Natural killer cell (primary cell): ENCODE measurements at places on chromosomes 7 and 10. TPM values are rescaled to one million over a fixed set of nuclear protein-coding genes. Genes with fewer than 3 reads are reported as not detected.

DNA sequence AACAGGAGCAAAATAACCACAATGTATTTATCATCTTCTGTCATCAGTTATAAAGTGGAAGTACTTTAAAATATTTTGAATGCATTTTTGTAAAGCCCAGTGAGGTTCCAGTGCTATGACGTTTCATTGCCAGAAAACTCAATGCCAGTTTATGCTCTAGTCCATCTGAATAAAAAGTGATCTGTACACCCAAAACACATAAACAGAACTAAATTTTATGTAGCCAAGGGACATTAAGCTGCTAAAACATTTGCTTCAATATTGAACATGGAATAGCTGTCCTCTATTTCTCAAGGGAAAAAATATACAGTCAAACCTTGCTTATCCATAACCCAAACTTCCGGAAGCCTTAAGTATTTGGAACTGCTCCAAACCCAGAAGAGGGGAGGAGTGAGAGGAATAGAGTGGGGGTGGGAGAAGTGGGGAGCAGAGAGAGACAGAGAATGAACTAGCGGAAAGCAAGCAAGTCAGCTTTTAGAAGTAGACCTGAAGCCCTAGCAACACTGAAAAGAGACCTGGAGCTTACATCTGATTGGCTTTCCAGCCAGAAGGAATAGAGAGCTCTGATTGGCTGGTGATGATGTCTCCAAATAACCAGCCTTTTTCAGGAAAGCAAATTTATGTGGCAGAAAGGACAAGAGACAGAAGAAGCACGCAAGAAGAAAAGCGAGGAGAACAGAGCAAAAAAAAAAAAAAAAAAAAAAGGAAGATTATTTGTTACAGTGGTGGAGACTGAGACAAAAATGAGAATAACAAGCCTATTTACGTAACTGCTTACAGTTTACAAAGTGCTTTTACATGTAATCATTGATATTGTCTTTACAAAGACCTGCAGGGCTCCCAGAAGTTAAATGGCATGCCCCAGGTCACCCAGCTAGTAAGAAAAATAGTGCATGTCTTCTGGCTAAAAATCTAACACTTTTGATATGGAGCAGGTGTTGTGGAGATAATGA is 196.0 kb downstream of the RNLS start:
- no peak overlapping the region for H3K4me3 ChIP-seq
- H3K27ac ChIP-seq = peak overlapping the region; percentile 90
- H3K27me3 ChIP-seq = no peaks in the 10 kb centered on the region
- DNase-seq = peak; percentile 57
- peaks cover 11% of the 10 kb centered on the region for H3K4me1 ChIP-seq
- no peaks in the 10 kb centered on the region for H3K36me3 ChIP-seq

Gene GRID2IP
- 0.40 TPM for total RNA-seq

GRCh38 chr10:29612657-29613056 is 22.1 kb downstream of the SVIL start:
- no peaks in the 10 kb centered on the region for H3K4me1 ChIP-seq
- no peak overlapping the region for H3K27ac ChIP-seq
- H3K36me3 ChIP-seq = no peaks in the 10 kb centered on the region
- no peak overlapping the region for H3K4me3 ChIP-seq
- no peaks in the 10 kb centered on the region for H3K27me3 ChIP-seq

Gene LIPJ
- total RNA-seq = not detected

- no peaks in the 10 kb centered on the region for H3K4me1 ChIP-seq
- DNase-seq = no peak
- H3K27ac ChIP-seq = no peak overlapping the region
- no peak overlapping the region for H3K4me3 ChIP-seq
Measured at GRCh38 chr10:7593063-7593462, 73.7 kb downstream of the ITIH5 start.

- no peaks in the 10 kb centered on the region for H3K36me3 ChIP-seq
- no peak overlapping the region for H3K4me3 ChIP-seq
- no peak overlapping the region for H3K27ac ChIP-seq
- H3K4me1 ChIP-seq = no peaks in the 10 kb centered on the region
Measured at GRCh38 chr10:117656385-117657367, 114.1 kb downstream of the EMX2 start.

Gene MOGAT3
- not detected for total RNA-seq

DNA sequence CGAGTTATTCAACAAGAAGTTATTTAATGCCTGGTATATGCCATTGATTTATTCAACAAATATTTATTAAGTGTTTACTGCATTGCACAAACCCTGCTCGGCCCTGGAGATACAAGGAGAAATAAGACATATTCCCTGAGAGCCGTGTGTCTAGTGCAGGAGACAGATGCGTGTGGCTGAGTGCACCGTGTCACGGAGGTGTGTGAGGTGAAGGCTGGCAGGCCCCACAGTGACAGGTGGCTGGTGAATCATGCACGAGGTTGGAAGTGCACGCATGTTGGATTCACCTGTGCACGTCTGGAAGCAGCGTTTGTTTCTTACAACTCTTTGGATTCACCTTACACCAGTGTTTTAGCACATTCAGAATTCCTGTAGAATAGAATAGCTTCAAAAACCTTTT is 136.6 kb upstream of the SHH start:
- H3K36me3 ChIP-seq = no peaks in the 10 kb centered on the region
- no peak for DNase-seq
- no peak overlapping the region for H3K27ac ChIP-seq
- H3K4me1 ChIP-seq = no peaks in the 10 kb centered on the region
- no peak overlapping the region for H3K4me3 ChIP-seq

GRCh38 chr7:71752171-71752935 is 620.4 kb downstream of the GALNT17 start:
- H3K27ac ChIP-seq = no peak overlapping the region
- H3K36me3 ChIP-seq = no peaks in the 10 kb centered on the region
- no peak overlapping the region for H3K4me3 ChIP-seq
- H3K4me1 ChIP-seq = no peaks in the 10 kb centered on the region

DNA sequence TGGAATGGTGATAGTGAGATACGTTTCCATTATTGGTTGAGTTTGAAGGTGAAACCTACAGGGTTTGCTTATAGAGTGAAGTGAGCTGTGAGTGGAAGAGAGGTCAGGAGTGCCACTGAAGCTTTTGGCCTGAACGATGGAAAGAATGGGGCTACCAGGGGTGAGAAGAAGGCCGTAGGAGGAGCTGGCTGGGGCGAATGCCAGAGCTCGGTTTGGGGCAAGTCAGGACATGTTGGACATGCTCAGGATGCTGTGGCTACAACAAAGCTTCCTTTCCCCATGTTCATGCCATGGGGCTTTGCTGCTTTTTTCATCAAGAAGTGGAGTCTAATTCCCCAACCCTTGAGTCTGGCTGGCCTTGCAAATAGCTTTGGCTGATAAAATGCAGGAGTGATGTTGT is 253.7 kb downstream of the GLRX3 start:
- DNase-seq = no peak
- no peaks in the 10 kb centered on the region for H3K27me3 ChIP-seq
- no peaks in the 10 kb centered on the region for H3K36me3 ChIP-seq
- H3K27ac ChIP-seq = no peak overlapping the region

GRCh38 chr10:110498982-110499795 is 1.5 kb downstream of the DUSP5 start:
- H3K27ac ChIP-seq = peak overlapping the region; percentile 44
- H3K4me1 ChIP-seq = peaks cover 69% of the 10 kb centered on the region
- H3K4me3 ChIP-seq = peak overlapping the region; percentile 62
